ENCODE measurements at places on chromosomes 1 and 21. TPM values are rescaled to one million over a fixed set of nuclear protein-coding genes. Genes with fewer than 3 reads are reported as not detected.

The RHEX gene
- not detected for total RNA-seq

The HDGF gene
- 315 TPM for total RNA-seq

The PTPRF gene
- total RNA-seq: 0.67 TPM

The LIN28A gene
- total RNA-seq: not detected

The VWA5B1 gene
- not detected for total RNA-seq

The NPHS2 gene
- not detected for total RNA-seq

The CDK18 gene
- 2.5 TPM for total RNA-seq

The RGS7 gene
- total RNA-seq: not detected

The LGALS8 gene
- total RNA-seq: 61.1 TPM

The CGN gene
- total RNA-seq: 1.8 TPM

The MARK1 gene
- not detected for total RNA-seq

The TMPRSS15 gene
- total RNA-seq: not detected

The CFAP107 gene
- total RNA-seq: not detected

The CRYZ gene
- total RNA-seq: 14.3 TPM

The RNF187 gene
- total RNA-seq: 135 TPM

The MAP10 gene
- 1.7 TPM for total RNA-seq

The CEP350 gene
- total RNA-seq: 41.6 TPM

The LRRN2 gene
- total RNA-seq: 0.15 TPM

The ELF3 gene
- 0.19 TPM for total RNA-seq

The BRDT gene
- total RNA-seq: not detected

The ZSWIM5 gene
- total RNA-seq: 0.80 TPM

The LRRC71 gene
- total RNA-seq: not detected

The NTMT2 gene
- total RNA-seq: not detected

The DNAI4 gene
- total RNA-seq: 1.4 TPM

The KAZN gene
- total RNA-seq: 0.42 TPM

The GJA9 gene
- total RNA-seq: not detected

The LRIG2 gene
- 6.9 TPM for total RNA-seq

The MATN1 gene
- total RNA-seq: 1.0 TPM

The GNAT2 gene
- 1.4 TPM for total RNA-seq

The LAD1 gene
- not detected for total RNA-seq

The S100A11 gene
- 292 TPM for total RNA-seq
